Activated T-cell treated with anti-CD3 and anti-CD28 coated beads for 1 hour (primary cell): ENCODE measurements at places on chromosomes 12 and 14.

DNA sequence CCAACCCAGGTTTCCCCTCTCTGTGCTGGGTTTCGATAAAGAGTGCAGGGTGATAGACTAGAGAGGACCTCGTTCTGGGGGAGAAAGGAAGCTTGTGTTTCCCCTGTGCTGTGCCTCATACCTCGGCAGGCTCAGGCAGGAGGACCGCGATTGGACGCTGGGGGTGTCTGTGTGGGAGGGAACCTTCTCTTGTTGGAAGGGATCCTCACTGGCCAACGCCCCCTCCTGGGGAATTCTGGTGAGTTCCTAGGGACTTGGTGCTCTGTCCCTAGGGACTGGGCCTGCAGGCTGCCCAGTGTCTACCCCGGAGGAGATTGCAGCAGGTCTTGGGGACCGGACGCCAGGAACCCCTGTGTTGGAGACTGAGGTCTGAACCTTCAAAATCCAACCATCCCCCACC is 157.4 kb upstream of the PRMT8 start:
- DNase-seq = no peak

DNA sequence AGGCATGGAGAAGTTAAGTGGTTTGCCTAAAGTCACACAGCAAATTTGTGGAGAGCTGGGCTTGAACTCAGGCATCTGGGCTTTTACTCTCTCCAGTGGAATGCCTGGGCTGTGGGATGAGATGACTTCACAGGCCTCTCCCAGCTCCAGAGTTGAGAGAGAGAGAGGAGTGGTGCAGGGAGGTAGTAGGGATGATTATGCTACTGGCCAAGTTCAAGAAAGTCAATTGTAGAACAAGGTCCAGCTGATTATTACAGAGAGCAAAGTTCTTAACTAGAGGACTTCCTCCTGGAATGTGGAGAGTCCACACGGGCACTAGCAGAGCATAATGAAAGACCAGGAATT is 769 bp upstream of the EMP1 start:
- no peak for DNase-seq

- DNase-seq = no peak
Observed at GRCh38 chr14:89933002-89933401, 21.5 kb downstream of the EFCAB11 start.

DNA sequence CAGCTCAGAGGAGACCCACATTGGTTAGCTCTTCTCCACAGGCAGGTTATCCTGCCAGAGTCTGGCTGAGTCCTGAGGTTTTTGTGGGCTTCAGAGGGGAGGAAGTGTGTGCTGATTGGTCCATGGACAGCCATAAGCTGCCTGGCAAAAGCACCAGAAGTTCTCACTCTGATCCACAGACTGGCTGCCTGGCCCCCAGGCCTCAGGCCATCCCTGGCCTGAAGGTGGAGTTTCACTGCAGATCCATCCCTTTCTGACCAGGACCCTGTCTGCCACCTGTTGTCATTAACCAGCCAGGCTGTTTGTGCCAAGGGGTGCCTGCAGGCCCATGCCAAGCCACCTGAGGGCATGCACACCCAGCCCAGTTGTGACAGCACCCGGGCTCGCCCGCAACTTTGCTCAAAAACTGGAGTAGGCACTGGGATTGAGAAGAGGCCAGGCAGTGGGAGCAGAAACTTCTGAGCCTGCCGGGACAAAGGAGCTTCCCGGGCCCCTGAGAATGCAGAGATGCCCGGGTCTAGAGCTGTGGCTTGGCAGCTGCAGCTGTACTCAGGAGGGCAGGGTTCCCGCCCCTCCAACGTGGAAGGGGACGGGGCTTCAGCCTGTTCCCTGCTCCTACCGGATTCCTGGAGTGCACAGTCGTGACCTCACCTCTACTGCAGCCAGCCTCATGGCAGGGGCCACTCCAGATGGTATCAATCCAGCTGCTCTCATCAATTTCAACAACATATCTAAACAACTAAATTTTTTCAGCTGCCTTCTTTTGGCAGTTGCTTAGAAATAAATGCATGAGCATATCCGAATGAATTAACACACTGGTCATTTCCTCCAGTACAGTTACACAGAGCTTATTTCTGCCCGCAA is 1277.3 kb downstream of the SLC16A7 start:
- no peak for DNase-seq

- no peak for DNase-seq
Observed at GRCh38 chr14:77305696-77306095, 15.0 kb downstream of the POMT2 start.

- peak; percentile 75 for DNase-seq
Observed at GRCh38 chr12:98397323-98398105, 117.9 kb upstream of the TMPO start.

DNA sequence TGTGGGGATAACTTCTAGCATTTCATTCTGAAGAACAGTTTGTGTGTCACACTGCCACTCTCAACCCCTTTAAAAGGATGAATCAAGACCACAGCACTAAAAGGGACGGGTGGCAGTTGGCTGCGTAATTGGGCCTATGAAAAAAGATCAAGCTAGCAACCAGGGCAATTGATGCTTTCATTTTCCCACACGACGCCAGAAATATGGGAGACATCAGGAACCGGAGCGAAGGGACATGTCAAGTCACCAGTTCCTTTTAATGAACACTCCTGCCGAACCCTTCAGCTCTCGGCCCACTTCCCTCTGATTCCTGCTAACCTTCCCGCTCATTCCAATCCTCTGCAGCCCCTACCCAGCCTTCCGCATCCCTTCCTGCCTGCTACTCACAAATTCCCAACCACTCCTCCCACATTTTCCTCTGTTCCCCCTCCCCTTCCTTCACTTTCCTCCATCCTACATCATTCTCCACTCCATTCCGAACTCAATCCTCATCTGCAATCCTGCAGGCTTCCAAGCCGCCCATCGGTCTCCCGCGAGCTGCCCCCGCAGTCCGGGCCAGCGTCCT is 753 bp downstream of the CSRNP2 start:
- no peak for DNase-seq

- DNase-seq = no peak
Observed at GRCh38 chr14:95482627-95483308, 33.7 kb downstream of the SYNE3 start.

DNA sequence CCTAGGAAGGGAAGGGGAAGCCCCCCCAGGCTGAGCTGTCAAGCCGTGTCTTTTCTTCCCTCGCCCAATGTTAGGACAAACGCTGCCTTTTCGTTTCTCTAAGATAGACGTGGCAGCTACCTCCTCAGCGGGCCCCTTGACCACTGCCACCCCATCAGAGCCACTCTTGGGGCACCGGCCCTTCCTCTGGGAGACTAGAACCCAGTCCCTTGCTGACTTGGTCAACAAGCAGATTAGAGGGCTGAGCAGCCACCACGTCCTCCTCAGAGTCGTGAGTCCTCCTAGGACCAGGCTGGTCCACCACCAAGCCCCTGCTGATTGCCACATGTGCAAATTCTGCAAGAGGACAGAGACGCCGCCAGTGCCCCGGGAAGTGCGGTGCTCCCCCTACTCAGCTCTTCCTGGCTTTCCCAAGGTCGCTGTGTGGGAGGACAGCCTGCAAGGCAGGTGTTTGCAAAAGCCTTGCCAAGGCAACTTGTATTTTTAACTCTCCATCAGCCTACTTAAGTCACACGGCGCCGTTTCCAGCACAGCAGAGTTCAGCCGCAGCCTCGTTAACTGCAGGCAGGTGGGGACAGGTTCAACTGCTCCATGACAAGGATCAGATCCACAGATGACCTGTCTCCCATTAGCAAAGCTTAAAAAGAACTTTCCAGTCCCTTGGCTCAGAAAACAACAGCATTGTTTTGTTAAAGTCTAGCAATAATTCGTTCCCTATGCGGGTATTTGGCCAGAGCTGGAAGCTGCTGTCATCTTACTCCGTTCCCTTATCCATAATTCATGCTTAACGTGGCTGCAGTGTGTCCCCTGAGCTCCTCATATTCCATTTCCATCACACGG is 65.6 kb downstream of the TESC start:
- DNase-seq = no peak

DNA sequence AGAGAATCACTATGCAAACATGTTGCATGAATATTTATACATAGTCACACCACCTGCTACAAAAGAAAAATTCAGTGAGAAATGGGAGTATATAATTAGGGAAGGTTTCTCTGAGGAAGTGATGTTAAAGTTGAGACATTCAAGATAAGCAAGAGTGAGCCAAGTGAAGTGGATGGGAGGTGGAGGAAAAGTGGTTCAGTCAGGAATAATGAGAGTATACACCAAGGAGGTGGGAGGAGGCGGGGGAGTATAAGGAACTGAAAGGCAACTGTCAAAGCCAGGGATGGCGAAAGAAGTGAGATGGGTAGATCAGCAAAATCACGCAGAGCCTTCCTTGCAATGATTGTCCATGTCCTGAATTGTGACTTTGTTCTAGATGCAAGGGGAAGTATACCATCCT is 33.7 kb downstream of the PRKD1 start:
- no peak for DNase-seq

DNA sequence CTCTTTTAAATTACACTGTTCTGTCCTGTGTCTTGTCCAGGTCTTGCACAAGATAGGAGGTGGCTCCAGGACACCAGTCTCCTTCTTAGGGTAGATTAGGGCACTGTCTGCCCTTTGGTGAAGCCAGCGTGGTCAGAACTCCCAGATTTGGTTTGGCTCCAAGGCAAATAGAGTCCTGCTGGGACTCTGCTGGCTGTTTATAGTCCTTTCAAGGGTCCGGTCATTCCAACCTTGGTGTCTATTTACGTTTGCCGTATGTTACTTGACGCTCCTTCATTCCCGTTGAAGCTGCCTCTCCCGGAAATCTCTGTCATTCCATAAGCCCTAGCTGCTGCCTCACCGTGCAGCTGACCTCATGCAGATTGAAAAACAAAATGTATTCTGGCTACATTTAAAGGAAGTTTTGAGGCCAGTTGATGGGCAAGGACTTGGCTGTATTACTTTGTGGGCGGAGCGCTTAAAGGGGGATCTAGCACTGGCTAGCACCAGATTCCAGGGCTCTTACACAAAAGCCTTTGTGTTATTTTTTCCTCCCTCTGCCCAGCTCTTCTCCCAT is 180.6 kb downstream of the AKAP6 start:
- no peak for DNase-seq

DNA sequence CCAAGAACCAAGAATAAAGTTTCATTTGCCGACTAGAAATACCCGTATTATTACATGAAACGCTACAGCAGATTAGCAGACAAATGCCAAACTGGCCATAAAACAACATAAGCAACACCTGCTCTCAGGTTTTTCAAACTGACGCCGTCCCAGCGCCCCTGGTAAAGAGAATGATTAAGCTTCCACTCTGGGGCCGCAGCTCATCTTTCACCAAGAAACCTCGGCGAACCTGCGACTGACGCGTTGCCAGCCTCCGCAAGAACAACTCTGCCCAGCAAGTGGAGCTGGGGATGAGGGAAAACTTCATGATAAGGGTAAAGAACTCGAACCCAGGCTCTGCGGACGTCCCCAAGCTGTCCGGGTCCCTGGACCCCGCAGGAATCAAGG is 530 bp downstream of the ARL1 start:
- peak; percentile 4 for DNase-seq

DNA sequence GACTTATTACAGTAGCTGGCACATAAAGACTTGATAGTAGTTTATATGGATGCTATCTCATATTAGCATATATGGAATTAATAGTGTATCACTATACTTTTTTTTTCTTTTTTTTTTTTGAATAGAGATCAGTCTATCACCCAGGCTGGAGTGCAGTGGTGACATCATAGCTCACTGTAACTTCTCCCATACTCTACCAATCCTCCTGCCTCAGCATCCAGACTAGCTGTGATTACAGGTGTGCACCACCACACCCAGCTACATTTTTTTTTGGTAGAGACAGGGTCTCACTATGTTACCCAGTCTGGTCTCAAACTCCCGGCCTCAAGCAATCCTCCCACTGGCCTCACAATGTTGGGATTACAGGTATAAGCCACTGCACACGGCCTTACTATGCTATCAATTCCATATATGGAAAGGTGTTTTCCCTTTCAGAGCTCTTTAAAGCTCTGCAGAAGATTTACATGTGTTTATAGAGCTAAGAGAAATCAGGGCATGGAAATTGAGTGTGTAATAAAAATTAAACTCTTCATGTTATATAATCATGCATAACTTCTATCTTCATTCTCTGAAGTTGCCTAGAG is 1.8 kb upstream of the TBK1 start:
- DNase-seq = no peak

- DNase-seq = no peak
Observed at GRCh38 chr14:103725001-103725682, 9.5 kb downstream of the ZFYVE21 start.

GRCh38 chr12:91718326-91718725 is 427.3 kb downstream of the BTG1 start:
- no peak for DNase-seq

GRCh38 chr14:45678163-45678562 is 425.2 kb upstream of the MIS18BP1 start:
- DNase-seq = no peak

- peak; percentile 94 for DNase-seq
Observed at GRCh38 chr12:112381883-112382796, at the start of gene HECTD4. Gene HECTD4, minus strand, starts transcription at chr12:112382431. Its CDS starts 303 bp downstream, at chr12:112382128.

GRCh38 chr12:69275471-69275891 is 36.1 kb downstream of the CPSF6 start:
- no peak for DNase-seq

GRCh38 chr12:49032679-49033447 is 14.3 kb upstream of the PRKAG1 start:
- DNase-seq = no peak

GRCh38 chr12:69719336-69720316 is 19.0 kb upstream of the RAB3IP start:
- DNase-seq = no peak

GRCh38 chr12:99043319-99043914 is 398.3 kb downstream of the APAF1 start:
- peak; percentile 6 for DNase-seq

DNA sequence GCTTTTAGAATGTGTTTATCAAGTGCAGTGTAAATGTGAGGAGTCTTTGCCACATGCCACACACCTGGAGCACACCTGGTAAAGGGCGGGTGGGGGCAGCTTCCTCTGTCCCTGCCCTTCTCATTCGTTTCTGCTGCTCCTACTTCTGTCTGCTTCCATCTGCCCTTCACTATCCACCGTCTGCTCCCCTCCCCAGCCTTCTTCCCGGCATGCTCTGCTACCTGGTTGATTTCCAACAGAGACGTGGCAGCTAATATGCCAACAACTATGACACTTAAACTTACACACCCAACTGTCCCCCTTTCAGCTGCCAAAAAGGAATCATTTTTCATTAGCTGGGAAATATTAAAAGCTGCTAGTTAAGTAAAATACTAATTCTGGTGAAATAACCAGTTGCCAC is 9.1 kb upstream of the CARMIL3 start:
- DNase-seq = no peak
